ENCODE measurements at places on chromosomes 5 and 9.

DNA sequence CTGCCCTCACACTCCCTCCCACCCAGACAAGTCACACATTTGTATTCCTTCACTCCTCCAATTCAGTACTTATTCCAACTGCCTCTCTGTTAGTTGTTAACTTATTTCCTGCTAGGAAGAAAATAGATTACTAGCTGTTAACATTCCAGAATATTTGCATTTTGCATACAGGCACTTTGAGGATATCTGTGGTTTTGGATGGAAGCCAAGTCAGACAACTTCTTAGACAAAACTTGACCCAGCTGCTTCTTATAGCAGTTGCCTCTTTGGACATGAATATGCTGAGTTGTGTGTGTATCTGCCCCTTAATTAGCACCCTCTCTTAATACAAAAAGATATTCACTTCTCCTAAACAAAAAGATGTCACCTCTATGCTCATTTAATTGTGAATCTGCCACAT, 1280.6 kb upstream of the ACO1 start:
- DNase-seq, result no peak

- DNase-seq, result no peak
Measured at GRCh38 chr9:129698254-129698757, 32.9 kb downstream of the PRRX2 start.

GRCh38 chr9:111474385-111474784, 9.8 kb downstream of the ECPAS start:
- no peak for DNase-seq

DNA sequence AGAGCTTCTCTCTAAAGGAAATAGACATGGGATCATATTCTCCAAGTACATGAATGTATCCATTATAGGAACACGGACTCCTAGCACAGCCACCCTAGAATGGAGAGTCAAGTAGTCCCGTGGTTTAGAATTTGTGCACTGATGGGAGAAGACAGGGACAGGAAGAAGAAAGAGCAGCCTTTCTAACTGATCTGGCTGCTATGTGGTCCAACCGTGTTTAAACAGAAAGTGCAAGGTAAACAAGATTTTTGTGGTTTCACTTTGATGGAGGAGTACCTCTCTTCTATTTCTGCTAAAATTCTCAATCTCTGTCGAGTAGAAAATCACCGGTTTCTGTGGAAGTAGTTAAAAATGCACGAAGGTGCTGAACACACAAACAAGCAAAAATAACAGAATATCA, 171.3 kb downstream of the ST8SIA4 start:
- DNase-seq, result no peak

GRCh38 chr5:73135021-73135420, 14.6 kb downstream of the TMEM171 start:
- no peak for DNase-seq

DNA sequence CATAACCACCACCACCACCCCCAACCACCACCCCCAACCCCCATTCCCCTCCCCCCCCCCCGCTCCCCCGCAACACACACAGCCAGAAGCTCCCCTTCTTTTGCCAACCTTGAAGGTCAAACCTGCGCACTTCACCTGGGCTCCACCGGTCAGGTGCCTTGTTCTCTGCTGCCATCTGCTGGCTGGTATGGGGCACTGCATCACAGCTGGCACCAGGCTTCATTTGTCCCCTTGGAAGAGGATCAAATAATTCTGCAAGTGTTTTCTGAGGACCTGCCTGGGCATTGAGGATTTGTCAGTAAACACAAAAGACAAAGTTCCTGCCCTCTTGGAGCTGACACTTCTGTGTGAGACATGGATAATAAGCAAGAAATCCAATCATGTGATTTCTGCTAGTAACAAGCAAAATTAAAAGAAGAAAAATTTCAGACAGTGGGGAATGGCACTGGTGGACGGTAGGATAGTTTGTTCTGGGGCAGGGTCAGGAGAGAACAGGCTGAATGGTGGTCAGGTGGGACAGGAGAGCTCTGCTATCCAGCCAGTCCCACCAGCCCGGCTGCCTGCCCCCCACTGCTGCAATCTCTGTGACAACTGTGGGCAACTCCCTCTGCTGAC, 55.6 kb upstream of the LMX1B start:
- DNase-seq, result peak; percentile 55

- DNase-seq, result no peak
Measured at GRCh38 chr5:65969539-65970393, 43.4 kb downstream of the ERBIN start.

DNA sequence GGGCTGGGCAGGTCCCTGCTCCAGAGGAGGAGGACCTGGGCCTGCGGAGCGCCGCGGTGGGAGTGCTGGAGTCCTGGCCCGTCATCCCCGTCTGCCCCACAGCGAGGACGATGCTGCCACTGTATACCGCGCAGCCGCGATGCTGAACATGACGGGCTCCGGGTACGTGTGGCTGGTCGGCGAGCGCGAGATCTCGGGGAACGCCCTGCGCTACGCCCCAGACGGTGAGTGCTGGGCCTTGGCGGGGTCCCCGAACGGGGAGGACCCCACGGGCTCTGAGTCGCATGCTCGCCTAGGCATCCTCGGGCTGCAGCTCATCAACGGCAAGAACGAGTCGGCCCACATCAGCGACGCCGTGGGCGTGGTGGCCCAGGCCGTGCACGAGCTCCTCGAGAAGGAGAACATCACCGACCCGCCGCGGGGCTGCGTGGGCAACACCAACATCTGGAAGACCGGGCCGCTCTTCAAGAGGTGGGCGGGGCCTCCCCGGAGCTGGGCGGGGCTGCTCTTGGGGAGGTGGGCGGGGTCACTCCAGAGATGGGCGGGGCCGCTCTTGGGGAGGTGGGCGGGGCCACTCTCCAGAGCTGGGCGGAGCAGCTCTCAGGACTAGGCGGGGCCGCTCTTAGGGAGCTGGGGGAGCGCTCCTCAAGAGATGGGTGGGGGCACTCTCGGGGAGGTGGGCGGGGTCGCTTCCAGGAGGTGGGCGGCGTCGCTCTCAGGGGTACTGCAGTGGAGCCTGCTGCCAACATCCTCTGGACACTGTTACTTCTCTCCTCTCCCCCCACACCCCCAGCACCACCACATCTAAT, 13.1 kb downstream of the LRRC26 start:
- DNase-seq, result no peak

DNA sequence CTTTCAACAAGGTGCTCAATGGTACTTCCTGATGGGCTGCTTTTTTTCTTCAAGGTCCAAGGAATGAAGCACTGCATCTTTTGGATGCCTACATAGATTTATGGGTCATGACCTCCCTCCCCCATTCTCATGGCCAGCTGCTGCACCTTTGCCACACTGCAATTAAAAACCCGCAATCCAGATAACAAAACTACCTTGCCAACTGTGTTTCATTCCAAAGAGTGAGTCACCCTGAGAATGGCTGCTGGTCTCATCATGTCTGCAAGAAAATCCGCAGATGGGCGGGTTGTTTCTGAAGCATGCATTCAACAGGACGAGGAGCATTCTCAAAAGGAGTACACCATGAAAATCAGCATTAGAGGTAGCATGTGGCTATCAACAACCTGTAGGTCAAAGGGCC, 139.8 kb downstream of the ELAVL2 start:
- no peak for DNase-seq

DNA sequence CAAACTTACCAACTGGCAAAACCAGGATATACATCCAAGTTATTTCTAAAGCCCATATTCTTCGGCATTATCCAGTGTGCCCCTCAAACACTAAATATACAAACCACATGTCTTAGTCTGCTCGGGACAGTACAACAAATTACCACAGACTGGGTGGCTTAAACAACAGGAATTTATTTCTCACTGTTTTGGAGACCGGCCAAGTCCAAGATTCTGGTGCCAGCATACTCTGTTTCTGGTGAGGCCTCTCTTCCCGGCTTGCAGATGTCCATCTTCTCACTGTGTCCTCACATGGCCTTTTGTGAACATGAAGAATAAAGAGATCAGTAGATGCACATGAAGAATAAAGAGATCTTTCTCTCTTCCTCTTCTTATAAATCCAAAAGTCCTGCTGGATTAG, 12.9 kb upstream of the SLCO6A1 start:
- no peak for DNase-seq

DNA sequence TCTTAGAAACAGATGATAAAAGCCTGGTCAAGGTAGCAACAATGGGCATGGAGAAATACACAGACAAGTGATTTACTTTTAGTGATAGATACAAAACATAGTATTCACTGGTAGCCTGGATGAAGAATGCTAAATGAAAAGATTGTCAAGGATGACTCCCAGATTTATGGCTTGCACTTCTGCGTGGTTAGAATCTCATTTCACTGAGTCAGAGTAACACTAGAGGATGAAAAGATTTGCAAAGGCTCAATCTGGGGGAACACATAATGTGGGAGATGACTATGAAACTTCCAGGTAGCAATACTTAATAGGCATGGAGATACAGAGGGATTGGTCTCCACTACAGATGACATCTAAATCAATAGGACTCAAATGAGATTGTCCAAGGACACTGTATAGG, 38.4 kb downstream of the AGTPBP1 start:
- no peak for DNase-seq

DNA sequence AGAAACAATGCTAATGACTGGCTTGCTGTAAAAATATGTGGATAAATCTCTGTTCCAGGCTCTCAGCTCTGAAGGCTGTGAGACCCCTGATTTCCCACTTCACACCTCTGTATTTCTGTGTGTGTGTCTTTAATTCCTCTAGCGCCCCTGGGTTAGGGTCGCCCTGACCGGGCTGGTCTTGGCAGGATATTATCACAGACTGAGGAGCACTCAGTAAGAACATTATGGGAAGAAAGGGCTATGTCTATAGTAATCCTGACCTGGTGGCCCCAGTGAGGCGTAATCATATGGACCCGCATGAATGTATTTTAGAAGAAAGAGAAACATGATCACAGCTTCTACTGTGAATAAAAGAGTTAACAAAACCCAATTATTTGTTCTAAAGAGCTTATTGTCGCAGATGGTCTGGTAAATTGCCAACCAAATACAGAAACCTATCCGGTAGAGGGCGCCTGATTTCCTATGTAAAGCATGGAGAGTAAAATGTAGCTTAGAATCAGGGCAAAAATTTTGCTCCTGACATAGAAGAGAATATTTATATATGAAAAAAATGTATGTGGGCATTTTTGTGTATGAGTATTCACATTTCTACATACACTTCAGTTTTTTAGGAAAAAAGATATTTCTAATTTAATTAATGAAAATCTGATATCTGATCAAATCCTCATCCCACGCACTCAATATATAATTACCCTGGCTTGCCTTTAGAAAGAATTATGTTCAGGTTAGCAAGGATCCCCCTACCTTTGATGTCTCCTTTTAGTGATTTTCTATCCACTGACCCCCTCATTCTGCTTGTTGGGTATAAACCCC, 5.8 kb upstream of the IFNA1 start:
- peak; percentile 72 for DNase-seq

GRCh38 chr9:108933718-108934322, at the start of gene ELP1:
TSS of gene ELP1 (minus strand) at chr9:108934124. CDS start at chr9:108931146, 2,978 bp downstream.
- DNase-seq, result peak; percentile 90

DNA sequence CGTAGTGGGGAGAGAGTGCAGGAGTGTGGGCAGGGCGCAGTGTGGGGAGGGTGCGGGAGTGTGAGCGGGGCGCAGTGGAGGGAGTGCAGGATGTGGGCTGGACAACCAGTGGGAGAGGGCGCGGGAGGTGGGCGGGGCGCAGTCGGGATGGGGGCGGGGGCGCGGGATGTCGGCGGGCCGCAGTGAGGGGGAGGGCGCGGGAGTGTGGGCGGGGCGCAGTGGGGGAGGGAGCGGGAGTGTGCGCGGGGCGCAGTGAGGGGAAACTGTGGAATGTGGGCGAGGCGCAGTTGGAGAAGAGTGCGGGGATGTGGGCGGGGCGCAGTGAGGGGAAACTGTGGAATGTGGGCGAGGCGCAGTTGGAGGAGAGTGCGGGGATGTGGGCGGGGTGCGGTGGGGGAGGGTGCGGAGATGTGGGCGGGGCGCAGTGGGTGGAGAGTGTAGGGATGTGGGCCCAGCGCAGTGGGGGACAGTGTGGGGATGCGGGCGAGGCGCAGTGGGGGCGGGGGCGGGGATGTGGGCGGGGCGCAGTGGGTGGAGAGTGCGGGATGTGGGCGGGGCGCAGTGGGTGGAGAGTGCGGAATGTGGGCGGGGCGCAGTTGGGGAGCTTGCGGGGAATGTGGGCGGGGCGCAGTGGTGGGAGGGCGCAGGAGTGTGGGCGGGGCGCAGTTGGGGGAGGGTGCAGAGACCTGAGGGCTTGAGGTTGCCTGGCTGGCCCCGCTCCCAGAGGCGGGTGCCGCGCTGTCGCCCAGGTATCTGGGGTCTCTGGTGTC, at the start of gene NXNL2:
NXNL2 (plus strand) TSS at position 723 of the 770 bp plus-strand sequence. CDS start 257 bp downstream, outside the sequence.
- no peak for DNase-seq

DNA sequence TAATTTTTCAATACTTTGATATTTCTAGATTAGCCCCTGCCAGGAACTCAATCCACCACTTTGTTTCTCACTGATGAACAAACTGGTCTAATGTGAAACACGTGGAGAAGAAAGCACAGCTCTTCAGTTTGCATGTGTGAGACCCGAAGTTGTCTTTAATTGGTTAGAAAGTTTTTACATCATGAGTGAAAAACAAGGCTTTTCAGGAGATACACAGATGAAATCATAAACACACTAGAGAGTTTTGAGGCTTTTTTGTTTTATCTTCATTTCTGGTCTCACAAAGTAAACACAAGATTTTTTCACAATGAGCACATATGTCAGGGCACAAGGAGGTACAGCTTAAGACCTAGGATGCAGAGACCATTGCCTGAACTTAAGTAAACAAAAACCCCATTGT, 84.5 kb upstream of the MOCS2 start:
- DNase-seq, result no peak

- DNase-seq, result peak; percentile 6
Measured at GRCh38 chr9:116149844-116150243, 3.7 kb upstream of the PAPPA start.

GRCh38 chr5:76175821-76176403, 92.7 kb downstream of the SV2C start:
- no peak for DNase-seq

DNA sequence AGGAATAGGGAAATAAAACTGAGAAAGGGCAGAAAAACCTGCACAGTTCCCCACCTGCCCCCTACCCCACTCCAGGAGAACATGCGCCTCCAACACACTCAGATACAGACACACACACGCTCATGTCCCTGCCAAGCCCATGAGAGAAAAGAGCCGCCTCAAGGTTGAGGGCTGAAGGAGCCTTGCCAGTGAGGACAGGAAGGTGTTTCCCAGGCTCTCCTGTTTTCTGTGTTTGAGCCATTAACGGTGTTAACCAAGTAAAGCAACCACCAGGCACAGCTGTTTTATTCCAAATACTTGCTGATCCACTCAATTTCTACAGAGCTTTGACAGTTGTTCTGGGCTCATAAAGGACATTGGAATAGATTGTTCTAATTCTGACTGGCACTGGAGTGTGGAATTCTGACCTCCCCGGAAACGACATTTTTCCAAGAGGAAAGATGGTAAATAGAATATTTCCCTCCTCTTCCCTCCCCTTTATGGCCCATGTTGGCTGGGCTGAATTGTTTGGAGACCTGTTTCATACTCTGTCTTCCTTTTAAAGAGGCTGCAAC, 238.0 kb downstream of the DMAC1 start:
- no peak for DNase-seq

- no peak for DNase-seq
Measured at GRCh38 chr5:94788527-94788926, 170.1 kb downstream of the SLF1 start.

- no peak for DNase-seq
Measured at GRCh38 chr5:58232130-58232529, 227.8 kb downstream of the PLK2 start.

GRCh38 chr9:100468041-100468440, 4.9 kb upstream of the TMEFF1 start:
- DNase-seq, result no peak

Measured in NCI-H2081 (cell line).